Stimulated activated CD4-positive, alpha-beta T cell treated with anti-CD3 and anti-CD28 coated beads, Interleukin-2, amount 100 ng/mL, for 48 hours (primary cell): ENCODE measurements at places on chromosomes 12 and 14.

DNA sequence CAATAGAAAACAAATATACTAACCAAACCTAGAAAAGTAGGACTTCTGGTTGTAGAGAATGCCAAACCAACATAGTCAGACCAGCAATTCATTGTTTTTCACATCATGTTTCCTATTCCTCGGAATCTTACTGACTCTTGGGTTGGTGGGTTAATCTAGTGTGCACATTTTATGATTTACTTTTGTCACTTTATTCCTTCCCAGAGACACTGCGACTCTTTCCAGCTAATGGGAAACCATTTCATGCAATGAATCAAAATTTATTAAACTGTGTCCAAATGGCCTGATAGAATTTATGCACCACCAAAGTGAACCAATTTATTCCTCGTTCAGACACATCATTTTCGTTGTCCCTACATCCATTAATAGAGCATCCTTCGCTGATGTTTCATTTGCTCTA is 464.9 kb downstream of the RPS29 start:
- no peak for DNase-seq

GRCh38 chr12:21918456-21918855 is 22.8 kb downstream of the ABCC9 start:
- DNase-seq: no peak

- no peak for DNase-seq
These were observed 7.6 kb downstream of the VASH1 start for GRCh38 chr14:76768671-76769500.

DNA sequence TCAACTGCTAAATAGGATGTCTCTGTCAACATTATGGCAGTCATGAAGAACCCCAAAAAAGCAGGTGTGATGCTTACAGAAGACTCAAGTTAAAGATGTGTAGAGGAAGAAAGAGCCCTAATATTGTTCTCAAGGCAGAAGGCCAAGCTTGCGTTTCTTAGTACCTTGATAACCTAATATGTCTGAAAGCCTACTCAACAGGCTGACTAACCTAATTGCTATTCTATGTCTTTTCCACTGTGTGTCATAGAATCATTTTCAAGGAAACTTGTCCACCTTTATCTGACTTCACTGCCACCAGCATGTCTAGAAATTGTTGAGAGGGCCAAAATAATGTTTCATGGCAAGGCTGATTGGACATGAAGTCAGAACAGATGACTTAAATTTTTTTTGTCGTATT is 373.2 kb downstream of the BTG1 start:
- no peak for DNase-seq

DNA sequence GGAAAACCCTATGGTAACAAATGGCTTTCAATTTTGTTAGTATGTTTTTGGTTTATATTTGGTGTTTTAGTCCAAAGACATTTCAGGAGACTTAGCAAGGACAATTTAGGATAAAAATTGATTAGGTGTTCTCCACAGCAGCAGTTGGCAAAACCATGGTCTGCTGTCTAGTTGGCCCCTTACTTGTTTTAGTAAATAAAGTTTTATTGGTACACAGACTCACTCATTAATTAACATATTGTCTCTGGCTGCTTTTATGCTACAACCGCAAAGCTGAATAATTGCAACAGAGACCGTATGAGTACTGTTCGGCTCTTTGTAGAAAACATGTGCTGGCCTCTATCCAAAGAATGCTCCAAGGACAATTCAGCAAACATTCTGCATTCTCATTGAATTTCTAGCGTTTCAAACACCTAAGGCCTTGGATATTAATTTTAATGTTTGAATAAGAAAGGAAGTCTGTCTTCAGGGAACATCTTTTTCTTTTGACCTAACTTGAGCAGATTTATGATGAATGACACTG is 77.7 kb downstream of the CCDC92 start:
- no peak for DNase-seq

GRCh38 chr12:90741611-90742010 is 213.4 kb downstream of the CCER1 start:
- DNase-seq: no peak

DNA sequence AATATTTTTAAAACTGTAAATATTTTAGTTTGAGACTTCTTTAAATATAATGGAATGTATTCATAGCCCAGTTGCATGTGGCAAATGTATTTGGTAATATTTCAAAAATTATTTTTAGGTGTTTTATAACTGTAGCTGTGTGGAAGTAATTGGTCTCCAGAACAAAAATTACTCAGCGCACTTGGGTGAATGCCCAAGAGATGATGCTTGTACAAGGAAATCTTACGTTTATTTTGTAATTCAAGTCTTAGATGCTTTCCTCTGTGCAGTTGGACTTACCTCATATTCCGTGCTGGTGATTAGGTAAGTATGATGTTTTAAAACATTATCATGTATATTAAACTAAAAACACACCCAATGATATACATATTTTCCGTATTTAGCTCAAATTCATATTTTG is 76.7 kb upstream of the SLCO1B1 start:
- DNase-seq: no peak

DNA sequence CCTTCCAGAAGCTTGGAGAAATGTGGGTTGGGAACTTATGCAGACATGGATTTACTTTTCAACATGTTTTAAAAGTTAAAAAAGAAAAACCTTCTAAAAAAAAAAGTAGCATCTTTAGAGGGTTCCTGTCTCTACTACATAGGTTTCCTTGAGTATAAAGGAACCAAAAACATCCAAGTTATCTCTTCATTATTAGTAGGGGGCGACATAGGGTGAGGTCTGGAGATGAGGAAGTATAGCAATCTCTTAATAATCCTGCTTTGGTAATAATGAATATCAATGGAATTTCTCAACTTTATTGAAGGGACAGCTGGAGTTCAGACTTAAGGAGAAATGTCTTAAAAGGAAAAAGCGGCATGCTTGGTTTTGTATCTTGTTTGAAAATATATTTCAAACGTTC is 6.5 kb upstream of the PLXNC1 start:
- DNase-seq: no peak

DNA sequence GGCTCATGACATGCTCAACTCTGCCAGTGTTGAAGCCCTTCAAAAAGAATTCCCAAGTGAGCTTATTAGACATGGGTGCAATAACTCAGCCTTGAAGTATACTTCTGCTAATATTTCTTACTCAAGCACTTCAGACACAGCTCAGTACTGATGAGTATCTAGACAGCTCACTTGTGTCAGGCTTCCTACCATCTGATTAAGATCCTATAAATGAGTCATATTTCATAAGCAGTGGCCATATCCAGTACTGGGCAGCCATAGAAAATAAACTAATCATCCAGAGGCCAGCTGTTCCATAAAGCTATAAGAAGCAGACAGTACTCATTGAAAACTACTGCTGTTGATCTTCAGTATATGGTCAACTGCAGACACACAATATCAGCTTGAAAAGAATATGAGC is 12.9 kb downstream of the FSCB start:
- no peak for DNase-seq
